Kidney (tissue), 22 donors: ENCODE measurements at places on chromosomes 4 and X. TPM values are rescaled to one million over a fixed set of nuclear protein-coding genes. Genes with fewer than 3 reads are reported as not detected.

DNA sequence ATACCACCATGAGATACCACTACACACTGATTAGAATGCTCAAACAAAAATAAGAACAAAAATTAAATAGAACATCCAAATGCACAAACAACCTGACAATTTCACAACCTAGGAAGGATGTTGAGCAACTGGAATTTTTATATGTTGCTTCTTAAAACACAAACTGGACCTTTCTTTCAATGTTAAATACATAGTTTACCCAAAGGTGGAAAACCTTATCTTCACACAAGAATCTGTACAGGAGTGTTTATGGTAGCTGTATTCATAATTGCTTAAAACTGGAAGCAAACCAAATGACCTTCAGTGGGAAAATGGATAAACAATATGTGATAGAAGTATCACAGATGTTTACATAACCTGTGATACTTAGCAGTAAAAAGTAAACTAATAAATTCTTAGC lies 573.8 kb downstream of the MAGEB5 start:
- no peak for DNase-seq

DNA sequence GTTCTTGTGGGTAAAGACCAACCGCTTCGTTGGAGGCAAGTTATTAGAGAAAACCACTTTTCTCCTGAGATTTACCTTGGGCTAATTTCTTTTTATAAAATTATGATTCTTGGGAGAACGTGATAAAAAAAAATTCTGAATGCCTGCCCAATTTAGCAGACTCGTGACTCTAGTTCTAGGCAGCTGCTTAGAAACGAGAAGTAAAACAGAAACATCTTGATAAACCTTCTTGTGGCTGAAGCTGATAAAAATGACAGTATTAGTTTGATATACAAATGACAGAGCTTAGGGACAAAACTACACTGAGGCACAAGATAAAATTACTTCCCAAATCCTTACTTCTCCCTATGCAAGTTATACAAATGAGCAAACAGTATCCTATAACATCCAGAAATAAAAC lies 458.9 kb upstream of the TEX13C start:
- DNase-seq, result no peak

DNA sequence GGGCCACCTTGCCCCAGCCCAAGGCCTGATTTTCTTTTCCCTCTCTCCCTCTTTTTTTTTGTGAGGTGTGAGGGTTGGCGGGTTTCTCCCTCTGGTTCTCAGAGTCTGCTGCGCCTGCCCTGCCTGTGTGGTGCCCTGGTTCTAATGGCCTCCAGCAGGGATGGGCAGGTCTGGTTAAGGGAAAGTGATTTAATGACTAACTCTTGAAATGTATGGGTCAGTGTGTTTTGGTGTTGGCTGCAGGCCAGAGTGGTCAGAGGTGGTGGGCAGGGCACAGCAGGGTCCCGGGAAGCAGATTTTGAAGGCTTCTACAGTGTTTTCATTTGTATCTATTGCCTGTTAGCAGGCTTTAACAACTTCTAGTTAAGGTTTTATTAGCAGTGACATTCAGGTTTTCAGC lies 39.0 kb downstream of the JADE1 start:
- DNase-seq, result no peak

- no peak for DNase-seq
Observed at GRCh38 chr4:43330288-43330687, 437.8 kb downstream of the GRXCR1 start.

DNA sequence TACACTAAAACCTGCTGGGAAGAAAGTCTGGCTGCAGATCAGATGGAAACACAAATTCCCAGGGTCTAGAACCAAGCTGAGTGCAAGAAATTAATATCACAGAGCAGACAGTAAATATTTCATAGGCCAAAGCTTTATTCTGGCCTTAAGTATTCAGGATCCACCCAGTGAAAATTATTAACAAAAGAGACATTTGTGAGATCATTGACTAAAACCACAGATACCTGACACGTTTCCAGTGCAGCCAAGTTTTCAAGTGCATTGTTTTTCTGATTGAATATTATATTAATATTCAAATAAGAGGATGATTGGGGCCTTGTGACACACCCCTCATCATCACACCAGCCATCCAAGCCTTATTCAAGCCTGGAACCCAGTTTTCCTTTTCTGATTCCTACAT lies 10.3 kb downstream of the ELOVL6 start:
- DNase-seq, result no peak

- DNase-seq, result no peak
Observed at GRCh38 chr4:6076391-6076790, 58.2 kb upstream of the C4orf50 start.

DNA sequence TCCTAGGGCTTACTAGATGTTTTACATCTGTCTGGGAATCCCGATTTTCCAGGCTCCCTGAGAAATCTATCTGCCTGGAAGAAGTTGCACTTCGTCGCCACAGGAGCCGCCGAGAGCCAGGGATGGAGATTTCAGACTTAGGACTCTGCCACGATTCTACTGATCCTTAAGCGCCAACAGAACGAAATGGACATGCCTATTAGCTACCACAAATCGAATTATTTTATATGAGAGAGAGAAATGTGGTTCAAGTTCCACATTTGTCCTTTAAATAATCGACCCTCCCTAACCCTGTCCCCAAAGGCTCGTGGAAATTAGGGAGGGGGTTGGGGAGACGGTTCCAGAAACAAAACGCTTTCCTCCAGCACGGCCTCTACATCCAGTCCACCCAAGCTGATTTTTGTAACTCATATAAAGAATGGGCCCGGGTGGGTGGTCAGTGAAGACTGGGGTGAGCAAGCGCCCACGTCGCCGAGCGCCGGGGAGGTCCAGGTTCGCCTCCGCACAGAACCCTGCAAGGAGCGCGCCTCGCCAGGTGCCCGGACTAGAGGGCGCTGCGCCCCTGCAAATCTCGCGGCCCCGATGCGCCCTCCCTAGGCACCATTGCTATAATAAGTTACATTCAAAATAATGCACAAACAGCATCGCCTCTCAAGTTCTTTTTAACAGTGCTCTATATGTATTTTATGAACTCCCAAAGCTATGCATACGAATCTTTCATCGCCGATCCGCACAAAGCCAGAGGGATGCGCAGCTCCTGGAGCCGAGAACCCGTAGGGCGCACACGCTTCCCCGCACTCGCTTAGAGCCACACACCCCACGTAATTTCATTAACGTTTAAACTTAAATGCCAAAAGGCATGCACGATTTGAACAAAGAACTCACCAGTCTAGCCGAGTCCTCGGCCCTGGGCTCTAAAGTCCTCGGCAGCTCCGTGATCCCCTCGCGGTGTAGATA lies 2.1 kb upstream of the FAT1 start:
- DNase-seq, result peak; percentile 94

DNA sequence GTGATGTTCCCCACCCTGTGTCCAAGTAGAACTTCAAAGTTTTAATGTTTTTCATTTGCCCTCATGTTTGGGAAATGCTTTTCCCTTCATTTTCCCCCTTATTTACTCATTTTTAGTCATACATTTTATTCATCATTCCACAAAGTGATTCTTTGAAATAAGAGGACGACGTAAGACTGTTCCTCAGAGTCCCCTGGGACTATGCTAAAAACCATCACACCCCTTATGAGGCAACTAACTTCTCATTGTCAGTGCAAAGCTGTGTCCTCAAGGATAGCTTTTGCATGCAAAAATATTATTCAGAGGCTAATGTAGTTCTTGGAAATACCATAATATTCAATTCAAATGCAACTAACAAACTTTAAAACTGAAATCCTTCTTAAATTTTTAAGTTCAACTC lies 14.8 kb upstream of the ADGRG2 start:
- DNase-seq, result no peak

DNA sequence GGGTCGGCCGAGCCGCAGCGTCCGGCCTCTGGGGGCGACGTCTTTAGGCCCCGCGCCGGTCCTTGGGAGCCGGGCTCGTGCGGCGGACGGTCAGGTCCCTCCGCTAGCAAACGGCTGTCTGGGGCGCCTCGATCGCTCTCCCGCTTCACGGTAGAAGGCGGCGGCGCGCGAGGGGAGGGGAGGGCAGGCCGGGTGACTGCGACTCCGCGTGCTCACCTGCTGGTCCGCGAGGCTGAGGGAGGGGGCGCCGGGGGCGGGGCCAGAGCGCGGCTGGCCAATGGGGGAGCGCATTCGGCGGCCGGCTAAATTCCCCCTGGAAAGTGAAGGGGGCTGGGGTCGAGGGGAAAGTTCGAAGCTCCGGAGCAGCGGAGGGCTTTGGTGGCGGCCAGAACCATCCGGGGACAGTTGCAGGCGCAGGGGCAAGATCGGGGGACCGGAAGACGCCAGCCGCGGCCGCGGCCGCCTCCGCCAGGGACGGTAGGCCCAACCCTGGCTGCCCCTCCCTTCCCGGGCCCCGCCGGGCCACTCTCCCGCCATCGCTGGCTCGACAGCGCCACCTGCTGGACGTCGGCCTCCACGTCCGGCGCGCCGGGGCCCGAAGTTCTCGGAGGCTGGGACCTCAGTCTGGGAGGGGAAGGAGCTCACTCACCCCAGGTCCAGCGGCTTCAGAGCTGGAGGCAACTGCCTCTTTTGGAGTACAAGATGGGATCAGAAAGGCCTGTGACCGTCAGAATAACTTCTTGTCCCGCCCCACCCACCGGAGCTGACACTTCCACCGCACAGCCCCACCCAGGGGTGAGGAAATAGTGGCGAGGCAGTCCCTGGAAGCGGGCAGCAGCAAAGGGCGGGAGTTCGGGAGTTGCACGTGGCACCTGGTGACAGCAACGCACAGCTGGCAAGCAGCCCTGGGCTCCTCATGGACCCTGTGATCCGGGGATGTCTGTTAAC lies 49.9 kb downstream of the ELF4 start:
- DNase-seq, result peak; percentile 81

- peak; percentile 88 for DNase-seq
Observed at GRCh38 chr4:16082426-16083240, 1.2 kb downstream of the PROM1 start.

DNA sequence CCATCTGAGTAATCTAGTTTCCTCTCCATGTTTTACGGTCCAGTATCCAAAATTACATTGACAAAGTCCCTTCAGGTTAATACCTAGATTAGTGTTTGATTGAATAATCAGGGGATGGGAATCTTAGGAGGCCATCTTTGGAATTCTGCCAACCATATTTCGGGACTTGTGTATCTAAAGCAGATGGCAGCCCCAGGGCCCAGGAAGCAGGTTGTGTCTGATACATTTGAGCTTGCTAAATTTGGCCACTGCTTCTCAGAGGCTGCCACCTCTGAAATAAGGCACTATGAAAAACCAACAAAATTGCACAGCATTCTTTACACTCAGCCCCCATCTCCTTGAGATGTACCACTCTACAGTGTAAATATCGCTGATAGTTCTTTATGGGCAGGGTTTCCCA lies 102.1 kb downstream of the ASB9 start:
- no peak for DNase-seq

- DNase-seq, result no peak
Observed at GRCh38 chr4:107737450-107737849, 17.4 kb upstream of the PAPSS1 start.

GRCh38 chr4:8647626-8648025 lies 55.1 kb downstream of the CPZ start:
- DNase-seq, result no peak

GRCh38 chr4:45030059-45030458 lies 303.7 kb upstream of the GNPDA2 start:
- no peak for DNase-seq

DNA sequence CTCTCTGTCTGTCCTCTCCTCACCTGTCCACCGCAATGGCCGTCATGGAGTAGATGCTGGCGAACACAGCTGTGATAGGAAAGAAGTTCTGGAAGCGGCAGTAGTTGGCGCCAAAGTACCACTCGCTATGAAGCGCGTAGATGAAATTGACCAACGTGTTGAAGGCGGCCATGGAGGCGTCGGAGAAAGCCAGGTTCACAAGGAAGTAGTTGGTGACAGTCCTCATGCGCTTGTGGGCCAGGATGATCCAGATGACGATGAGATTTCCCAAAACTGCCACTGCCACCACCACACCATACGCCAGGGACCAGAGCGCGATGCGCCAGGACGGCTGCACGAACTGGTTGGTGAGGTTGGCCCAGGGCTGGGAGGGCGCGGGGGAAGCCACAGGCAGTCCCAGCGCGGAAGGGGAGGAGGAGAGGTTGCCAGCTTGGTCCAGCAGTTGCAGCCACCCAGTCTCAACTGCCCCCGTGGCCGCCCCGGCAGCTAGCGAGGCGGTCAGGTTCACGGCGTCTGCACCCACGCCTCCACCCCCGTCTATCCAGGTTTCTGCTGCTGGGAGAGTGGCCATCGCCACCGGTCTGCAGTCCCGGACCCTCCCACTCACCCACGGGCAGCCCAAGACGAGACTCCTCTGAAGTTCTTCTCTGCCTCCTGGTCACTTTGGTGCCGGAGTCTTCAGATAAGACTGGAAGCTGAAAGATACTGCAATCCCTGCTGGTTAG lies 518 bp downstream of the TACR3 start:
- peak; percentile 65 for DNase-seq

DNA sequence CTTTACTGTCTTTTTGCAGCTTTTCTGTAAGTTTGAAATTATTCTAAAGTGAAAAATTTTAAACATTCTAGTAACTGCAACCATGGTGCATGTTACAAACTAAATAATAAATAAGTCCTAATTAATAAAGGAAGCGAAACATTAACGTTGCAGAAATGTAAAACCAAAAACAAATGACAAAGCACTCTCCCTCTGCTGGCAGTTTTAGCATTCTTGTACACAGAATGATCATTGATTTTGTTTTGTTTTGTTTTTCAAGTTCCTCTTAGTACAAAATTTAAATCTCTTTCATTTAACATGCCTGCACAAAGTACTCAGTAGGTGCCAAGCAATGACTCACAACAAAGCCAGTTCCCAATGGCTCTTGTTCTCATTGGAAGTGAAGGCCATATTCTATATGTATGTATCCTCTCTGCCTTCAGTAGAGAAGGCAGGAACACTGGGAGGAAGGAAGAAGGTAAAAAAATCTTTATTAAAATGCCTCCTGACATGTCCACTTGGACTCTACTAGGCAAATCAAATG lies 13.7 kb upstream of the TMSB4X start:
- no peak for DNase-seq

DNA sequence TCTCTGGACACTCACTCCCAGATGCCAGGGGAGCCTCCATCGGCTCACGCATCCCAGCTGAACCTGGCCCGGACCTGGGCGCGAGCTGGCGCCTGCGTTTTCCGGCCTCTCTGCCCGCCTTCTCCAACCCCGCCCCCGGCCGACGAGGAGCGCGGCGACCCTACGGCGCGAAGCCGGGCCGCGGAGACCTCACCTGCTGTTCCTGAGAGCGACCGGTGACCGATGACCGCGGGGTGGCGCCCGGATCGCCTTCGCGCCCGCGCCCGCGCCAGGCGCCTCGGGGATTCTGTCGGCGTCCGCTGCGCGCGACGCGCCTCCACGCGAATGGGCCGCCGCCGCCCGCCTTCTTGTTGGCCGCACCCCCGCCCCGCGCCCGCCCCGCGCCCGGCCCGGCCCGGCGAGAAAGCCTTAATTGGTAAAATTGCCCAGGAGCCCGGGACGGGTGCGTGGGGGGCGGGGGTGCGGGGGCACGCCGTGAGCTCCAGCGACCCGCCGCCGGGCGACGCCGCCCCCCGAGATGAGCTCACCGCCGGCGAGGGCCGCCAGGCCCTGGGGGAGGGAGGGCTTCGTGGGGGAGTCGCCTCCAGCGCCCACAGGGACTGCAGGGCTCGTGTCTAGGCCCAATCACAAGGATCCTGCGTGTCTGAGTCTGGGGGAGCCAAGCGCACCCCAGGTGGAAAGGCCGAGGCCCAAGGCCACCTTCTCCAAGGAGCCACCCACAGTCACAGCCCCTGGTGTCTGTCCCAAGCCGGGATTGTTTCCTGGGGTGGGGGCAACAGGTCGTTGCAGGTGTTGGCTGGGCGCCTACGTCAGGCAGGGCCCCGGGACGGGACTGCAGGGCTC lies at the start of gene FLNA:
TSS of gene FLNA (minus strand) at position 322 of the 843 bp plus-strand sequence. CDS start 3,389 bp downstream, outside the sequence.
- DNase-seq, result peak; percentile 64

SPANXA2 gene
- polyA plus RNA-seq, result not detected

SASH3 gene
- polyA plus RNA-seq, result 1.9 TPM

TCEAL9 gene
- 141 TPM for polyA plus RNA-seq

ASB11 gene
- polyA plus RNA-seq, result not detected

WAS gene
- 2.2 TPM for polyA plus RNA-seq

CPZ gene
- 1.2 TPM for polyA plus RNA-seq
